ENCODE measurements at places on chromosomes 1 and 21.
A peak's percentile ranks its signal among the peaks of the same experiment; 100 is the strongest.

DNA sequence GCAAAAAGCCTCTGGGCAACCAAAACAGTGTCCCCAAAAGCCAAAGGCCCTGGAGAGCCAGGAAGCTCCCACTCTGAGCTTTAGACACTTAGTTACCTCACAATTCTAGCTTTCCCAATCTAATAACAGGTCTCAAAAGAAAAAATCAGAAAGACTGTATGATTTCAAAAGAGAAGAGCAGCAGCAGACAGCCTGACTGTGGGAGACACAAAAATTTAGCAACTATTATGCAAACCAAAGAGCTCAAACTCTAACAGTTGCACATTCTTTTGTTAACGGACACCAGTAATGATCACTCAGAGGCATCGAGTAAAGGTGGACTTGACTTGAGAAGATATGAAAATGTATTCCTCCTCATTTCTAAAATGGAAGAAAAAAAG is 160.1 kb downstream of the SLC45A1 start:
- no peak for DNase-seq

DNA sequence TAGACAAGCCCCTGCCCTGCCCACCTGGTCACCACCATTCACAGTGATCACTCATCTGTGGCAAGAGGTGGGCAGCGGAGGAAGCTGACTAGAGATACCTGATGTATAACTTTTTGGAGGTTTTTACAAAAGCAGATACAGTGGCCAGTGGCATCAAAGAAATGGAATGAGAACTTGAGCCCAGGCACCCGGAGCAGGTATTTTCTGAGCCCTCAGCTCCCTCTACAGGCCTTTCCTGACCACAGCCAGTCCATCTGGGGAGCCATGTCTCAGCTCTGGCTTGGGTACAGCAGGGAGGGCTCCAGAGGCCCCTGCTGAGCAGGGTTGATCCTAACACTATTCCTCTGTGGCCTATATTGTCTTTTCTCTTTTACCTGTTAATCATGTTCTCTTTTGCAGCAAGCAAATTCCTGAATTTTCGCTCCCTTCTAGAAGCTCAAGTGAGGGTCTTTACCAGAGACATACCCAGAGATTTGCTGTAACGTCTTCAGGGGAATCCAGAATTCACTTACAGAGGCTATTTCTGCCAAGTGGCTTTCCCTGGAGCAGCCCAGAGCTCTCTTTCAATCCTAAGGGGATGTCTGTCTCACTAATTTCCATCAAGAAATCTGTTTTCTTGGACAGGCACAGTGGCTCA is 27.3 kb downstream of the GPR157 start:
- no peak for DNase-seq

GRCh38 chr1:245753807-245754206 is 599.0 kb downstream of the KIF26B start:
- DNase-seq = no peak

GRCh38 chr1:113141650-113142473 is 68.9 kb downstream of the LRIG2 start:
- DNase-seq = peak; percentile 62

GRCh38 chr21:46184625-46185555 is 631 bp upstream of the SPATC1L start:
- DNase-seq = peak; percentile 68

DNA sequence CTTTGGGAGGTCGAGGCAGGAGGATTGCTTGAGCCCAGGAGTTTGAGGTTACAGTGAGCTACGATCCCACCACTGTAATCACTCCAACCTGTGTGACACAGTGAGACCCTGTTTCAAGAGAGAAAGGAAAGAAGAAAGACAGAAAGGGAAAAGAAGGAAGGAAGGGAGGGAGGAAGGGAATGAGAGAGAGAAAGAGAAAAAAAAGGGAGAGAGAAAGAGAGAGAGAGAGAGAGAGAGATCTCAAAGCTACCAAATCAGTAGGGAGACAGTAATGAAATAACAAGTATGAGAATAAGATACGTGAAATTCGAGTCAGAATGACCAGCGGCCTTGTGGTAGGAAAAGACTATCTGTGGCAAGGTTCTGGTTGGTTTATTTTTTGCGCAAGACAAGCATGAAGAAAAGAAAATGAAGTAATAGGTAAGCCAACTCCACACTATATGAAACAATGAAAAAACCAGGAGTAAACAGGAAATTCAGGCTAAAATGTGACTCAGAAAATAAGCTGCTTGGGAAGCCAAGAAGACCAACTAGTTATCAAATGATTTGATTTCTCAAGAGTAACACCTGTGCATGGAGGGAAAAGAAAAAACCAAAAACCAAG is 8.9 kb downstream of the MTF1 start:
- peak; percentile 88 for DNase-seq

DNA sequence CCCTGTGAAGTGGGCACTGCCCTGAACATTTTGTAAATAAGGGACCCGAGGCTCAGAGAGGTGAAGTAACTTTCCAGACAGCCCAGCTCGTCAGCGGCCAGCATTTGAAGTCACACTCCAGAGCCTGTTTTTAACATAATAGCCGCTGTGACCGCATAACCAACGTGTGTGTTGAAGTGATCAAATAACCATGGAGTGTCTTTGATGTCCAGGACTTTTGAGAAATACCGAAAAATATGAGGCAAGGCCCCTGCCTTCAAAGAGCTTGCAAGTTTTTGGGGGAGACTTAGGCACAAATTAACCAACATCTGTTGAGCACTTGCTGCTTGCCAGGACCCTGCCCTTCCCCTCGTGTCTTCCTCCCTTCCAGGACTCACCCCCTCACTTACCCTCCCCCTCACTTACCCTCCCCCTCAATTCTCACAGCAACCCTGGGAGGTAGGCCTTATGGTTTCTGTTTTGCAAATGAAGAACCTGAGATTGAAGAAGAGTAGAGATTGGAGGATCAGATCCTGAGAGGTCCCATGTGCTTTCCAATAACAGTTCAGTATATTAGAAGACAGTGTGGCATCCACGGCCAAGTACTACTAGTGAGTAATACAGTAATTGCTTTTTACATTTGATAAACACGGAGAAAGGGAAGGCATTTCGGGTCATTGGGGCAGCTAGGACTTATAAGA is 1.3 kb upstream of the SLC16A1 start:
- DNase-seq = peak; percentile 76

GRCh38 chr1:27787895-27788294 is 14.9 kb downstream of the STX12 start:
- DNase-seq = peak; percentile 58

DNA sequence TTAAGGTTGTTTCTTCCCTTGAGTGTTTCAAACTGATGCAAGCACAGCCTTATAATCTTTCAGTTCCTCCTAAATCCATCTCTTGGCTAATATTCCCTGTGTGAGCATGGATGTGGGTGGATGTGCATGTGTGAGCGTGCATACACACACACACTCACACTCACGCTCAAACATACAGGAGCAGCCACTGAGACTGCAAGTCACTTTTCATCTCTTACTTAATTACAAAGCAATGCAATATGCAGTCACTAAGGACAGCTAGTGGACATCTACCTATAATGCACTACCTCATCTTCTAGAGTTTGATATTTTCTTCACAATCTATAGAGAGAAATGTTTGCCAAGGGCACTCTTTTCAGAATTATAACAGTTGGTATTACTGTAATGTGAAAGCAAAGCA is 1.4 kb downstream of the ESRRG start:
- DNase-seq = no peak

DNA sequence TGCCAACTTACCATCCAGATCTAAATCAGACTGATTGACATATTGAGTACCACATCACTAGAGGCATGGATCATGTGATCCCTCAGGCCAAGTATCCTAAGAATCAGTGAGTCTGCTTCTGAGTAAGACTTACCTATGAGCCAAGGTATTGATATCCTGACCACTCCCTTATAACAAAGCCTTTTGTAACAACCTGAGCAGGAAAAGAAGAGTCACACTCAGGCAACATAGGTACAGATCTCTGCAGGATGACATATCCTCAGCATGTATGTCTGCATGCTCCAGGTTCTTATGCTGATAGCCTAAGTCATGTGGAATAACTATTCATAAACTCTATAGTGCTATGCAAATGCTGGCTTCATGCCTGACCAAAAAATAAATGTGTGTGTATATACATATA is 2.3 kb upstream of the LCE1A start:
- DNase-seq = peak; percentile 69
